CD4-positive, alpha-beta T cell treated with Interleukin-4 for 4 hours (primary cell): ENCODE measurements at places on chromosomes 13 and 19.

GRCh38 chr13:30119476-30119875, 187.9 kb downstream of the KATNAL1 start:
- peak; percentile 29 for DNase-seq

GRCh38 chr19:13795595-13796300, 505 bp downstream of the ZSWIM4 start:
- DNase-seq: no peak

DNA sequence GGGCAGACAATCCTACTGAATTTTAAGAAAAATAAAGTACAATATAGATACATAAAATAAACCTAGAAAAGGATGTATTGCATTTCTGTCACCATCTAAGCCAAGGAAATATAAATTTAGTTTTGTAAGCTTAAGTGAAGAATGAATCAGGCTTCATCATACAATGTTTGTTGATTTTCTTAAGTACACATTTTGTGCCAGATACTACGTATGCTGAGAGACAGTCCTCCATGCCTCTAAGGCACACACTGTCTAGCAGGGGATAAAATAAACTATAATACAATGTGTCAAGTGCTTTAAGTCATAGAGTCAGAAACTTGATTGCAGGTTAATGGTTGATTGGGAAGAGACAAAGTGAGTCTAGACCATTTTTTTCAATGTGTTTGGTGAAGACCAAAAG, 465.7 kb downstream of the TBC1D4 start:
- DNase-seq: no peak

GRCh38 chr13:67306742-67307141, 76.6 kb upstream of the PCDH9 start:
- no peak for DNase-seq

- DNase-seq: no peak
Measured at GRCh38 chr19:18109733-18110608, 12.4 kb downstream of the MAST3 start.

GRCh38 chr19:55005684-55006488, 32.2 kb downstream of the GP6 start:
- DNase-seq: peak; percentile 91

DNA sequence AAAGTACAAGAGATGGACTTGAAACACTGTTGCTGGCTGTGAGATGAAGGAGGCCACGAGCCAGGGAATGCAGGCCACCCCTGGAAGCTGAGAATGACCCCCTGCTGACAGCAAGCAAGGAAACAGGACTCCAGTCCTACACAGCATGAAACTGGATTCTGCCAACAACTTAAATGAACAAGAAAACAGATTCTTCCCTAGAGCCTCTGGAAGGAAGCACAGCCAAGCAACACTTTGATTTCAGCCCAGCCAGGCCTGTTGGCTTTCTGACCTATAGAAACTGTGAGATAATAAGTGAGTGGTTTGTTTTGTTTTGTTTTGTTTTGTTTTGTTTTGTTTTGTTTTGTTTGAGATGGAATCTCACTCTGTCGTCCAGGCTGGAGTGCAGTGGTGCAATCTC, 105.3 kb upstream of the CACNA1A start:
- no peak for DNase-seq

- DNase-seq: peak; percentile 73
Measured at GRCh38 chr13:73715911-73716510, 418.2 kb downstream of the KLF12 start.

- DNase-seq: no peak
Measured at GRCh38 chr13:97318532-97318931, 96.4 kb downstream of the MBNL2 start.

- DNase-seq: peak; percentile 73
Measured at GRCh38 chr13:74136084-74136658, 2.0 kb upstream of the KLF12 start.

DNA sequence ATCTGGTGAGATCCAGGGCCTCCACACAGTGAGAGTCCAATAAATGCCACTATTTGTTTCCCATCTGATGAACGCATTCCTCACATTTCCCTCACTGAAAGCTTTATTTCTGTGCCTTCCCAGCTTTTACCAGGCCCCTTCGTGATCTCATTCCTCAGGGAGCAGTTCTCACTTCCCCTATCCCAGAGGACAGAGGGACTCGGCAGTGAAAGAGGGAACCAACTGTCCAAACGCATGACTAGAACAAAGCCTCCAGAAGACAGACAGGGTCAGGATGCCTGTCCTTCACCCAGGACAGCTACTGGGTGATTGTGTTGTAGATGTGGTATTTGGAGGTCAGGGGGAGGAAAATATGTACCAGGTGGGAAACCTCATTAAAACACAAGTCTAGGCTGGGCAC, 2.0 kb upstream of the ZBTB45 start:
- DNase-seq: no peak

- DNase-seq: no peak
Measured at GRCh38 chr19:6035026-6035425, 57.1 kb upstream of the RANBP3 start.

GRCh38 chr19:3698974-3699740, 1.1 kb downstream of the PIP5K1C start:
- DNase-seq: no peak

- no peak for DNase-seq
Measured at GRCh38 chr19:34452723-34453122, 24.5 kb downstream of the UBA2 start.

DNA sequence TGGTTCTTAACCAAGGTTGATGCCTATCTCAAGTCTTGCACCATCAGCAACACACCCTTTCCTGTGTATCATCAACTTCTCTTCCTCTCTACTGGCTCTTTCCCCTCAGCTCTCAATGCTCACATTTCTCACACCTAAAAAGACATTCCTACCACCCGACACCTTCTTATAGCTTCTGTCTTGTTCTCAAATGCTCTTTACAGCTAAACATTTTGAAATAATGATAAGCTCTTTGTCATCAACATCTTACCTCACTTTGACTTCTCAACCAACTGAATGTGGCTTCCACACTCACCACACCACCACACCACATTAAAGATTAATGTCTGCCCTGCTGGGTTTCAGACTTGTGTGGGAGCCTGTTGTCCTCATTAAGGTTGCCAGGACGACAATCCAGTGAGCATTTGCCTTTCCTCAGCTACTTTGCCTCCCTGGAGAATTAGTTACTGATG, 67.8 kb downstream of the RXFP2 start:
- peak; percentile 77 for DNase-seq

GRCh38 chr19:29397748-29398147, 128.0 kb upstream of the VSTM2B start:
- no peak for DNase-seq

GRCh38 chr19:6088602-6089049, 21.7 kb downstream of the RFX2 start:
- DNase-seq: no peak

DNA sequence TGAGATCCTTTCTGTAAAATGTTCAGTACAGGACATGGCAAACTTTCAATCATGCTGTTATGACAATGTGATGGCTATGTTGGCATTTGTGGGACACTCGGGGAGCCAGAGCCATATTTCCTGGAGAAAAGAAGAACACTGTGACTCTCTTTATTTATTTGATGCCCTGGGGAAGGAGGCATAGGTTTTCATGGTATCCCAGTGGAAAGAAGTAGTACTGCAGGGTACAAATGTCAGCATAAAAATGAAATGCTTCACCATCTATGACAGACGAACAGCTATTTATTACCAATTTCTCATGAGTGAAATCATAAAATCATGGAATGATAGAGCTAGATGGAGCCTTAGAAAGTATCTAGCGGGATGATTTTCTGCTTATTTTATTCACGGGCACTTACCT, 217.1 kb downstream of the COL4A1 start:
- no peak for DNase-seq

DNA sequence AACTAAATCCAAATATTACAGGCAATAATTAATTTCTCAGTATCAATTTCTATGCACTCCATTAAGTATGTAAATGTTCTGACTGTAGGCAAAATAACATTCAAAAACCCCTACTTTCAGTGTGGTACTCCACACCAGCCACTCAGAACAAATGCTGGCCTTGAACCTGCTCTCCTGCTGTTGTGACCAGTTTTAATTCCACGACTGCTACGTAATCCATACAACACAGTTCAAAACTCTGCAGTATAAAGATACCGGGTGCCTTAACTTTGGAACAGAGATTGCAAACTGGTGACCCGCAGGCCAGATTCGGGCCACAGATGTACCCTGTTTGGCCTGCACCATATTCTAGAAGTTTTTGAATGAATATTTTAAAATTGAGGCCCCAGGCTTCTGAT, 30.4 kb downstream of the COL4A1 start:
- DNase-seq: no peak

DNA sequence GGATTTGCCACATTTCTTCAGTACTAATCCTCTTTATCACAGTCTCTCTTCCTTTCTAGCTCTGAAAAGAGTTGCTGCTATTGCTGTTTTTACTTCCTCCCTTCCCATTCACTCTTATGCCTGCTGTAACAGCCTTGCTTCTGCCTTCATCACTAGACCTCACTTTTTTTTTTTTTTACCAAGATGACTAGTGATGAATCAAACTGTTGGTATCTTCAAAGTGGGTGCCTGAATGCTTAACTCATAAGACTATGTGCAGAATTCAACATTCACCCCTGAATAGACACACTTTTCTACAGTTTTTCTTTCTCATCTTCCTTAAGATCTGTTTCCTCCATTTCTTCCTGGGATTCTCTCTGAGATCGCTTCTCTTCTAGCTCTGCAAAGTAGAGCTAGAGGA, 217.2 kb upstream of the HTR2A start:
- DNase-seq: no peak

- no peak for DNase-seq
Measured at GRCh38 chr13:39023761-39024160, 14.1 kb downstream of the PROSER1 start.

- DNase-seq: no peak
Measured at GRCh38 chr13:26557393-26558073, at the start of gene WASF3. Gene WASF3 (plus strand): TSS chr13:26557683. CDS start chr13:26642271, 84,588 bp downstream.

GRCh38 chr13:51101636-51102235, 9.3 kb downstream of the C13orf42 start:
- DNase-seq: no peak

GRCh38 chr13:32032759-32033158, 1.2 kb downstream of the FRY start:
- DNase-seq: no peak

GRCh38 chr19:30076101-30076551, 134.1 kb downstream of the URI1 start:
- DNase-seq: no peak

GRCh38 chr13:107457686-107458085, 757.6 kb downstream of the LIG4 start:
- DNase-seq: no peak

DNA sequence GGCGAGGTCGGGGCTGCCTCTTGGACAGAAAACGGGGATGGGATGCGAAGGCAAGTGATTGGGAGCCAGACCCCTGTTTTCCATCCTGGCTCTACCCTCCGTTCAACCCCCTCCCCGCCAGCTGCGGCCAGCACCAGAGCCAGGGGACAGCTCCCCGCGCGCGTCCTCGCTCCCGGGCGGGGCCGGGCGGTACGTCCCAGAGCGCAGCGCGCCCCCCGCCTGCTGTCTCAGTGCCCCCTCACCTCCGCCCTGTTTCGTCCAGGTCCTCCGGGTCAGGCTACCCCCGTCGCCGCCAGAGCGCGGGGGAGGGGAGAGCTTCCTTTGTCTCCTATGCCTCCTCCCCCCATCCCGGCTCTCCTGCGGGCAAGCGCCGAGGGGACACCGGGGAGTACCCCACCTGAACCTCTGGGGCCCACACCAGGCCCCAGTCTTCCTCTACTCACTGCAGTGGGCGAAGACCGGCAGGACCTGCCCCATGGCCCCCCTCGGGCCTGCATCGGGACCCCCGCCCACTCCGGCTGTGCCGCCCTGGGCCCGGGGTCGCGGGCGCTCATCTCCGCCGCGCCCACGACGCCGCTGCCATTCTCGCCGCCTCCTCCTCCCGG, 396 bp downstream of the RTN2 start:
- DNase-seq: no peak

DNA sequence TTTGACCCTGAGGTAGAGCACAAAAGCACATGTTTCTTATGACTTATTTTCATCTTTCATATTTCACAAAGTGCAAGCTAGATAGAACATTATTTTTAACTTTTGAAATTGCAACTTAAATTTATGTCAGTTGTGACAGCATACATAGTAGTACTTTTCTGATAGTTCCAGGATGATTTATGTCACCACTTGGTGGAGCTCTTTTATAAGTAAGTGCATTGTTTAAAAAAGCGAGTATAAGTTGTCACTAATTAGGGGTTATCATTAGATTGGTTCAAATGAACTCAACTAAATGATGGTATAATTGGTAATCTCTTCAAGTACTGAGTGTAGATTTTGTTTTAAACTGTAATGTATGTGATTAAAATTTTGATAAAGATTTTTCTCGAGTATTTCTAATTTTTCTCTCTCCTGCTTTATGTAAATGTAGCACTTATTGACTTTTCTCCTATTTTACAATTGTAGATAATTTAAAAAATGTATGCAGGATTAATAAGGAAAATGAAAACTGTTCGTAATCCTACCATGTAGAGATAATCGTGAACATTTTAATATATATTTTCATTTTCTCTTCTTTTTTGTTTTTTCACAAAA, 31.1 kb downstream of the RB1 start:
- peak; percentile 65 for DNase-seq

GRCh38 chr13:27293873-27294515, 23.4 kb downstream of the RASL11A start:
- DNase-seq: peak; percentile 33

DNA sequence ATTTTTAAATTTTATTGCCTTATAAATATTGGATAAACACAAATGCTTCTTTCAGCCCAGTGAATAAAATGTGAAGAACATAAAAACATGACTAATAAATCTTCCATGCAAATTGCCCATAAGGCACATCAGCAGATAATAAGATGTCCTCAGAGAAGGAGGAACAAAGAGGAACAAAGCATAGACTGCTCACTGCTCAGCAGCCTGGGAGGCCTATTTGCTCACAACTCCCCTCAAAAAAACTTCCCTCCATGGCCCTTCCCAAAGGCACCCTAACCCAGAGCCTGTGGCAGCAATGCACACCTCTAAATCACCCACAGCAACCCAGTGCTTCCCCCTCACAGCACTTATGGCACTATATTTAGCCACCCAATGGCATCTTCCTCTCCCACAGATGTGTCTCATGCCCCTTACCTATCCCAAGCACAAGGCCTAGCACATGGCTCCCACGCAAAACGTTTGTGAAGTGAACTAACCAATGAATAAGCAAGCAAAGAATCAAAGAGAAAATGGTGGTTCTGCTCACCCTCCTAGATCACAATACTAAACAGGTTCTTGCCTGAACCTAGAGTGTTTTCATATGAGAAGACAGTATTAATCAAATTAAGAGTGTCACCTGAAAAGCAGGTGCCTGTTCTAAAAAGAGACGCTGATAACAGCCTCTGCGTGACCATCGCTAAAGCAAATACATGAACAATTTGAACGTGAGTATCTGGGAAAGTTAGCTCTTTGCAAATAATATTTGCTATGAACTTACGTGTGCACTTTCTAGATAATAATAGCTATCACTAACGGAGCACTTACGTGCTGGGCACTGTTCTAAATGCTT, 96.9 kb downstream of the TBC1D4 start:
- DNase-seq: no peak
